ENCODE measurements at places on chromosomes 12 and 14.
A peak's percentile ranks its signal among the peaks of the same experiment; 100 is the strongest.

DNA sequence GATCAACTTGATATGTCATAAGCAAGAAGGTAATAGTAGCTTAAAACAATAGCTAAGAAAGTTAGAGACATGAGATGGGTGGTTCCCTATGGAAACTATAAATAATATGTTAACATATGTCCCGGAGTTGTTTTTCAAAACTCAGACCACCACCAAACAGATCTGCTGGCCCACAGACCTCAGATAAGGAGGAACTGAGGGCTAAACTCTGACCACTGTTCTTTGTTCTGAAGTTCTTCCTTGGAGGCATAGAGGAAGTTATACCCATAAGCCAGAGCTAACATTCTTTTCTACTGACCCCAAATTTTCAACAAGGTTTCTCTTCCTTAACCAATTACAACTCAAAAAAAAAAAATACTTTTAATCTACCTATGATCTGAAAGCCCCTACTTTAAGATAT lies 156.1 kb upstream of the FSCB start:
- DNase-seq = no peak

DNA sequence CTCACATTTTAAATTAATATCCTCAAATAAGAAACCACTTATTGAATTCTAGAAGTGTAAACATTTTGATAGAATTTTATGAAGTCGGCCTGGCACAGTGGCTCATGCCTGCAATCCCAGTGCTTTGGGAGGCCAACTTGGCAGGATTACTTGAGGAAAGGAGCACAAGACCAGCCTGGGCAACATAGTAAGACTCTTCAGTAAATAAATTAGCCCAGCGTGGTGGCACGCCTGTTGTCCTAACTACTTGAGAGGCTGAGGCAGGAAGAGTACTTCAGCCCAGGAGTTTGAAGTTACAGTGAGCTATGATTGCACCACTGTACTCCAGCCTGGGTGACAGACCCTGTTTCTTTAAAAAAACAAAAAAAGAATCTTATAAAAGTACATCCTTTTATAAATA lies 8.9 kb upstream of the ZNF410 start:
- DNase-seq = no peak

DNA sequence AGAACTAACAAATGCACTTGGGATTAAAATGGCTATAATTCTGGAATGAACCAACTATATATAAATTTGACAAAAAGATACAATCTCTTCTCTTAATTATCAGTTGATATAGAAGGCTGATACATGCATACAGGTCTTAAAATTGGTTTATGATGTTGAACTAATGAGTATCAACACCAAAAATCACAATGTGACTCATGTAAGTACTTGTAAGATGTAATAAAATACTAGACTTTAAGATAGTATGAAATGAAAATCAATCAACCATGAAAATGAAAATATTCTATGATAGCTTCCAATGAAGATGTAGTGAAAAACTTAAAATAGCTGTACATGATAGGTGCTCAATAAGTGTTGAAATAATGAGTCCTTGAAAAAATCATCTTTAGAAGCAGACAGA lies 116.6 kb upstream of the SOX5 start:
- no peak for DNase-seq

DNA sequence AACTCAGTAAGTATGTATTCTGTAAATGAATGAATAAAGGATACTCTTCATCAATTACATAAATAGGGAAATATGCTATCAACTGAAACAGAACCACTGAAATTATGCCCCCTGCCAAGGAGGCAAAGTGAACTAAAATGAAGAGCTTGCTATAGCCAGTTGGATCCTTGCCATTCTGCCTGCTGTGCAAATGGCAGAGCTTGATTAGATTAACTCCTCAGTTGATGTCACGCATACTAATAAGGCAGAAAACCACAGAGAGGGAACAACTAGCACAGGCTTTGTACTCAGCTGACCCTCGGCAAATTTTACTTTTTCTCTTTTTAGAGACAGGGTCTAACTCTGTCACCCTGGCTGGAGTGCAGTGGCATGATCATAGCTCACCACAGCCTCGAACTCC lies 36.7 kb upstream of the FERMT2 start:
- DNase-seq = no peak

- no peak for DNase-seq
Measured at GRCh38 chr12:29220632-29221336, 71.7 kb downstream of the FAR2 start.

GRCh38 chr12:128388461-128389000 lies 121.6 kb downstream of the TMEM132C start:
- no peak for DNase-seq

DNA sequence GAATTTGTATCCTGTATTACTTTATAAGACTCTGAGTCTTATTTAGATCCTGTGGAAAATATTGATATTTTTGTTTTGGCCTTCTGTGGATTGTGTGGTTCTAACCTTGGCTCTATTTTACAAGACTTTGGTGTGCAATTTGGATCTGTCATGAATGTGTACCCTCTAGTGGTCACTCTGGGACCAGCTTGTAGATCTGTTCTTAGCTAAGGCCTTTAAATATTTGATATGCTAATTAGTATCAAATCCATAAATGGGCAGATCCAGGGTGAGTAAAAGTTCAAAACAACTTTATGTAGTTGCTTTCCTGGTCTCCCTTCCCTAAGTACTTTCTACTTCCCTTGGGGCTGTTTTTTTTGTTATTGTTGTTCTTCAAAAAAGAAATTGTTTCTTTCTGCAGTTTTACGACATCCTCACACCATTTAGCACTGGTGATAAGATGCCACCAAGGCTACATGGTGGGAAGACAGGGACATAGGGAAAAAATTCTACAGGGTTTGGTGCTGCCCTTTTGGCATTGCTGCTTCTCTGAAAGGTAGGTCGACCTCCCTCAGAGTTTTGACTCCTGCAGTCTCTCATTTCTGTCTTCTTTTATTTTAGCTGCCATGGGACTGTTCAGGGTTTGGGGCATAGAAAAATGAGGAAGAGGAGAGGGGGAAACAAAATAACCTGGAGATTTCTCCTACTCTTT lies 238.5 kb downstream of the GPHN start:
- DNase-seq = no peak

- no peak for DNase-seq
Measured at GRCh38 chr14:69629225-69630127, 18.1 kb downstream of the SUSD6 start.

DNA sequence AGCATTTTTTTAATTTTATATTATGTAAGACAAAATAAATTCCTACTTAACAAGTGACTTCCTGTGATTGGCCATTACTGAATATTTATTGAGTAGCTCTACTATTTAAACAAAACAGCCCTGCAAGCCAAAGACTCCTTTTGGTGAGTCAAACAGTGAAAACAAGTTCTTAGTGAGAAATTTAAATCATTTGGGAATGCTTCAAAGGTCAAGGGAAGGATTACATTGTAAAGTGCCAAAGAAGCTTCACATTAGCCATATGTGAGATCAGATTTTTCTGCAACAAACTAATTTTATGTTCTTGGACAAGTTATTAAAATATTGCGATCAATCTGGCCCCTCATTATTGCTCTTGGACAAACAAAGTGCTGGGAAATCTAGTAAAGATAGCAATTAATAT lies 795.4 kb upstream of the MGAT4C start:
- DNase-seq = no peak

DNA sequence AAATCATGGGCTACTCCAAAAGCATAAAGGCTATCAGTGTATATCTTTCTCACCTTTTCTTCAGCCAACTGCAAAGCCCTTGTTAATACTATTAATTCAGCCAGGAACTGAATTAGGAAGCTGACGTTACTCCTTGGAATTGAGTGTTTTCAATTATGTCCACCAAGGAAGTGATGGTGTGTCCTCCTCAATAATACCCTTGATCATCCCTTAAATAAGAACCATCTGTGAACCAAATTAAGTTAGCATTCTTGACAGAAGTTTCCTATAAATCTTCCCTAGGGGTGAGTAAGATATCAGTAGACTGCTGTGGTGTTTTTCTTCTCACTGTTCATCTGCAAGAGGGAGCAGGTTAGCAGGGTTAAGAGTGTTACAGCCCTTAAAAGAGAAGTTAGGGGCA lies 252.3 kb upstream of the AVPR1A start:
- no peak for DNase-seq

- DNase-seq = no peak
Measured at GRCh38 chr12:56293795-56294194, 6.3 kb downstream of the CS start.

DNA sequence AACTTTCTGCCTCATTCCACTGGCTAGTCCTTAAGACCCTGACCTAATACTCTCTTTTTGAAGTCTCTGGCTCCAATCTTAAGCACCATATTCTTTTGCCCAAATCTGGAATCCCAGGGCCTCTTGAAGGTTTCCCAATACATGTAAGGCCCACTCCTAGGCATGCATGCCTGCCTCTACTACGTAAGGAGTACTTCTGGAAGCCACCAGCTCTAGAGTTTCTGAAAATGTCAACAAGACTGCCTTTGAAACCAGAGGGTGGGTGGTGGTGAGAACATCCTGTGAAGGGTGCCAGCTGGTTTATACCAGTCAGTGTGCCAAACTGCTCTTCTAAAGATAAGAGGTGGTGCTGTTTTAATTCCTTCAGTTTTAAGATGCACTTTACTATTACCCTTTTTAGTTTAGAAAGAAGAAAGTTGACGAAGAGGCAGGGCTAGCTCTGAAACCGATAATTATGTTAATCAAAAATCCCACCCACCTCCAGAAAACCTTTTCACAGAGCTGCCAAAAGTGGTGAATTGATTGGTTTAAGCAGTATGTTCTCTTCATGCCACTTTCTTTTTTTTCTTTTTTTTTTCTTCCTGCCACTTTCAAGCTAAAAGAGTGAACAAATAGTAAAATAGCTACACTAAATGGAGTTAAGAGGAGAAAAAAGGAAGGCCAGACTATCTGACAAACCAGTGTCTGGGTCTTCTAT lies 8.7 kb upstream of the WDR89 start:
- DNase-seq = peak; percentile 44
